ENCODE measurements at places on chromosomes 16 and 17. TPM values are rescaled to one million over a fixed set of nuclear protein-coding genes. Genes with fewer than 3 reads are reported as not detected.

The MT1G gene
- total RNA-seq = not detected

The CRHR1 gene
- total RNA-seq = 0.27 TPM

The USP43 gene
- 4.5 TPM for total RNA-seq

The CA5A gene
- total RNA-seq = not detected

The MT1A gene
- total RNA-seq = 12.1 TPM

The SOST gene
- not detected for total RNA-seq

The AHSP gene
- total RNA-seq = not detected

The PRM1 gene
- total RNA-seq = not detected

The ABCC11 gene
- 0.06 TPM for total RNA-seq

The TMEM235 gene
- not detected for total RNA-seq
